Neuronal stem cell (in vitro differentiated cells): ENCODE measurements at places on chromosomes 2 and 18.
A peak's percentile ranks its signal among the peaks of the same experiment; 100 is the strongest.

DNA sequence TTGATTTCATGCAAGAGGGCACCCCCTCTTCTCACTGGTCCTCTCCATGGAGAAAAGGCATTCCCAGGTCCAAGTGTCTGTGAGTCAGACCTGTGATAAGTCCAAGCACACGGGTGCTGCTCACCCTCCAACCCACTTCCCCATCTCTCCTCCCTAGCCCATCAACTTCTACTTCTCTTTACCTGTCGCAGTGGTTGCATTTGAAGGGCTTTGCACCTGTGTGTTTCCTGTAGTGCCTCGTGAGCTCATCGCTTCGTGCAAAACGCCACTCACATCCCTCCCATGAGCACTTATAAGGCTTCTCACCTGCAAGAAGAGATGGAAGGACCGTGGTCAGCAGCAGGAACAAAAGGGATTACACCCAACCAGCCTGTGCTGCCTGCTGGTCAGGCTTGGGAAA, 77.5 kb downstream of the KLF7 start:
- DNase-seq: no peak

- DNase-seq: peak; percentile 64
These were observed 209.6 kb upstream of the PIK3C3 start for GRCh38 chr18:41745166-41746049.

GRCh38 chr18:59629894-59630293, 67.3 kb downstream of the CCBE1 start:
- DNase-seq: no peak

DNA sequence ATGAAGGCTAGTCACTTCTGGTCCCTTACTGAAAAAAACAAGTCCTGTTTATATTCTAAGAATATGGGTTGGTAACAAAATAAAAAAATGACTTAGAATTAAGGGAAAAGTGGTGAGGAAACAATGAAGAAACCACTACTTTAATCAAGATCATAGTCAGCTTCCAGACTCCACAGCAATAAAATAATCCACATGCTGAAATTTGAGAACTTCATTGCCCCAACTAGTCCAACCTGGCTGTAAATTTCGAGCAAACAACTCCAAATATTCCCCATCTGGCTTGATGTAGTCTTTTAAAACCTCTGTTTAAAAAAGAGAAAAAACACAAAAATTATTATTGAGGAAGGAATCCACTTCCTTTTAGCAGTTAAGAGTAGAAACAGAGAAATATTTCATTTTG, 32.5 kb downstream of the METTL4 start:
- no peak for DNase-seq

DNA sequence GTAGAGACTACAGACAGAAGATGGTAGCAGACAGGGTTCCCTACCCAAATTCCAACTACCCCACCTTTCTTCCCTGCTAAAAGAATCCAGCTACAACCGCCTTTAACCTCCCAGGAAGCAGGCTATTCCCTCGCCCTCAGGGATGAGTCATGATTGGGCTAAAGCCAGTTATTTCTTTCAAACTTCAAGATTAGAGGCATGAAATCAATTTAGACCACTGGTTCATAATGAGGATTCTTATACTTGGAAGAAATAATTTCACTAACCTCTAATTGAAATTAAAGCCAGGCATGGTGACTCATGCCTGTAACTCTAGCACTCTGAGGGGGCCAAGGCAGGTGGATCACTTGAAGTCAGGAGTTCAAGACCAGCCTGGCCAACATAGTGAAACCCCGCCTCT, 20.0 kb downstream of the TRIP12 start:
- DNase-seq: no peak

GRCh38 chr18:30527226-30527625, 515.3 kb downstream of the DSC3 start:
- DNase-seq: peak; percentile 20

DNA sequence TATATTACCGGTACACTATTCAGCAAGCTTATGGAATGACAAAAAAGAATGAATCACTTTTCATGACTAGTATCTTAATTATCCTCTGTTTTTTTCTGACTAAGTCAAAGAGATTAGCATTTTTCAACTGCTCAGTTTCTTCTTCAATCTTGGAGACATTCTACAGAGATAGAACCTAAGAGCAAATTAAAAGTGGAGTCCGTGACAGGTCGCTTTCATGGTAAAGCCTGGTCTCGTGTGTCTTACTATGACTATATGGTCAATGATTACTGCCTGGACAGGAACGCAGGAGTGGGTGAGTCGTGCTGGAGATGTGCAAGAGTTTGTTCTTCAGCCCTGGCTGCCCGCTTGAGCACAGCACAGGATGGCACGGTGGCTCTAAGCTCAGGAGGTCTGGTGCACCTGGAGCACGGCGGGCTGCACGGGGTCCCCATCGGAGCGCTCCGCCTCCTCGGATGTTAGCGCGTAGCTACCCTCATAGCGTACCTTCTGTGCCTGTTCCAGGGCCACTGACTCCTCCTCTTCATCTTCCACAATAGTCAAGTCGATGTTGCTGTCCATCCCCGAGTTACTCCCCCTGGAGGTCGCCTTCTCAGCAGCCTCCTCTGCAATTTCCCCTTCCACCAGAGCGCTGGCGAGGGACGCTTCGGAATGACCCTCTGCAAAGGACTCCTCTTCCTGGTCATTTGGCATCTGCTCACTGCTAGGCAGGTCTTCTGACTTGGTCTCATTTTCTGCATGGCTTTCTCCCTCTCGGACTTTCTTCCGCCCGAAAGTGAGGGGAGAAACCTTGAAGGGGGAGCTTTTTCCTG, 11.1 kb downstream of the CAVIN2 start:
- DNase-seq: no peak

DNA sequence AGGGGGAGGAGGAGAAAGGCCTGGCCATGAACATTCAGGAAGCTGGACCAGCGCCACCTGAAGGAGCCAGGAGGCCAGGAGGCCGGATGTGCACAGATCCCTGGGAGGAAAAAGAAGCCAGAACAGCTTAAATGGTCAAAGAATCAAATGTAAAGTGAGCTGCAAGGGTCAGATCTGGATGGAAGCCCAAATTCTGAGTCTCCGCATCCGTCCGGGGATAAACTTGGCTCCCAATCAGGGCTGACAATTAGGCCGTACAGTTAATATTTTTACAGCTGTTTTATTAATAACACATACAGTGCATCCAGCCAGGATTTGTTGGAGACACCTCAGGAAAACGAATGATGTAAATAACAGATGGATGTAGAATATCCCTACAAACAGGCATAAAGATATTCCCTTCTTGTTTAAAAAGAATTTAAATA, 495.1 kb upstream of the TCF4 start:
- no peak for DNase-seq

DNA sequence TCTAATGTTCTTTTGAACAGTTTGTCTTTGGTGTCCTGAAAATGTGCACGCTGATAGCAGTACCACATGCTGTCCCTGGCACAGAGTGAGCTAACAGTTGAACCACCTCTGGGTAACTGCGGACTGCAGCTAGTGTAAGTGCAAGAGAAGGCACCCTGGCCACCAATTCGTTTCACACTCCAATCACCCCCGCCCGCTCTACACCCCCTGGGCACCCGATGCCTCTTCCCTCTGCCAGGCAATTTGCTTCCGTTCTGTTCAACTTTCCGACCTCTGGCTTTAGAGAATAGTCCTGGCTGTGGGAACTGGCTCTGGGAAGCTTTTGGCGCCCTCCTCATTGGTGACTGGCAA, 1.4 kb downstream of the DOCK10 start:
- no peak for DNase-seq

DNA sequence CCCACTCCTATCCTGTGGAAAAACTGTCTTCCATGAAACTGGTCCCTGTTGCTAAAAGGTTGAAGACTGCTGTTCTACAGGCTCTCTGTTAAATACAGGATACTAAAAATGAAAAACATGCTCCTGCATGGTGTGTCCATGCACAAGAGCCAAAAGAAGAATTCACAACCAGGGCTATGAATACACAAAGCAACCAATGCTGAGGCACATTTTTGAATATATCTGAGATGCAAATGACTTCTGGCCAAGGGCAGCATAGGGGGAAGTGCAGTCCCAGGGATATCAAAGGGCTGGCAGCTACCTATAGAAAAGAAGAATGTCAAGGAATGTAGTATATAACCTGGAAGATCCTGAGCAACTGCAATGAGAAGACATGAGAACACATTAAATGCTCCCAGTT, 6.6 kb downstream of the NEMP2 start:
- DNase-seq: no peak

GRCh38 chr18:46939337-46939963, 22.0 kb downstream of the KATNAL2 start:
- DNase-seq: no peak

- no peak for DNase-seq
These were observed 172.3 kb downstream of the IKZF2 start for GRCh38 chr2:212979046-212979612.

DNA sequence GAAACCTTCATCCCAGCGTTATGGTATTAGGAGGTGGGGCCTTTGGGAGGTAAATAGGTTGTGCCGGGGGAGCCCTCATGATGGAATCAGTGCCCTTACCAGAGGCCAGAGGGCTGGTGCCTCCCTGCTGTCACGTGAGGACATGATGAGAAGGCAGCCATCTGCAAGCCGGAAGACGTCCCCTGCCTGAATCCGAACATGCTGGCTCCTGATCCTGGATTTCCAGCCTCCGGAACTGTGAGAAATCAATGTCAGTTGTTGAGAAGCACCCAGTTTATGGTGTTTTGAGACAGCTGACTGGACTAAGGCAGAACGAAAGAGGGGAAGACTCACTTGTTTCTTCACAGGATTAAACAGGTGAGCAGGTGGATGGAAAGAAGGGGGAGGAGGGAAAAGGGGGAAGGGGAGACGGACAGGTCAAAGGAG, 13.0 kb upstream of the KLF11 start:
- DNase-seq: no peak

DNA sequence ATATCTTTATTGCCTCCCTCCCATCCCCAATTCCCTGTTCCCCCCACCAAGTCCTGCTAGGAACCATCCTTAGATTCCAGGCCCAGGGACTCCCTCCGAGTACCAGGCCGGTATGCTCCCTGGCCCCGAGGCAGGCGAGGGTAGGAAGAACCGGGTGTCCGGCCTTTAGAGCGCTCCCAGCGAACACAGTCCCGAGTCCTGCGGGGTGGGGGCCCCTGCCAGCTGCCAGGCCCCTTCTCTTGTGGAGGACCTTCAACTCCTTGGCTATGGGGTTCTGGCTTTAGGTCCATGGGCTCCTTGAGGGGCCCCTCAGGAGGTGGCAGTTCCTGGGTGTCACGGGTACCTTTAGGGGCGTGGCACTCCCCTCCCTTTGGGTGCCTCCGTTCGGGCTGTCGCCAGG, 4.4 kb downstream of the BCS1L start:
- no peak for DNase-seq

DNA sequence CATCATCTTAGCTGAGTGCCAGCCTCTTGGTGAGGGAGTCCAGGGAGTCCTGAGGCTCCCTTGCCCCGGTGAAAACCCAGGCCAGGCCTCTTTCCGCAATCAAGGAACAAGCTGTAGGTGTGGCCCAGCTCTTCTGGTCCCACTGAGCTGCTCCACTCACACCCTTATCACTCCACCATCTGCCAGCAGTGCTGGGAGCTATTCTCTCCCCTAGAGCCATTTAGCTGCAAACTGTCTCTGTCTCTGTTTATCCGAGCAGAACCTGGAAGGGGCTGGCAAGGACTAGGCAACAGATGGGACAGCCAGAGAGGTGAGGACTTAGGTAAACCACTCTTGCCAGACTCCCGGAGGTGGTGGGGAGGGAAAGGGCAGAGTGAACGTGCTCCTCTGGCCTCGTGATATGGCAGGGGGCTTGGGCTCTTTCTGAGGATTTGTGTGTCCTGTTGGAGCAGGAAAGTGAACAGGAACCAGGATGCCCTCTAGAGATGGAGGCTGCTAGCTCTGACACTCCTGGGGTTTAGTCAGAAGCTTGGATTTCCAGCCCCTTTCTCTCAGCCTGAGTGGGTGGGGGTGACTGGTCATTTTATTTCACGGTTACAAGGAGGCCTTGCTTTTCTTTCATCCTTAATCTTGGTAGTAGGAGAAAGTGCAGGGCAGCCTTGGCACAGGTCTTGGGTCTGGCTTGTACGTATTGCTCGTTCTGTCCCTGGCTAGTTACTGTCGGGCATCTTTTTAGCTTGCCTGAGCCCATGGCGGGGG, 19.6 kb downstream of the B3GNT2 start:
- no peak for DNase-seq

GRCh38 chr2:140814141-140814540, 1316.7 kb downstream of the LRP1B start:
- no peak for DNase-seq

GRCh38 chr2:8893474-8893873, 56.1 kb upstream of the KIDINS220 start:
- no peak for DNase-seq

GRCh38 chr2:120450196-120450820, 104.4 kb downstream of the INHBB start:
- DNase-seq: no peak

- no peak for DNase-seq
These were observed 438.6 kb downstream of the DLGAP1 start for GRCh38 chr18:4016391-4017049.

- no peak for DNase-seq
These were observed 134.2 kb upstream of the SPRED2 start for GRCh38 chr2:65566617-65567016.

DNA sequence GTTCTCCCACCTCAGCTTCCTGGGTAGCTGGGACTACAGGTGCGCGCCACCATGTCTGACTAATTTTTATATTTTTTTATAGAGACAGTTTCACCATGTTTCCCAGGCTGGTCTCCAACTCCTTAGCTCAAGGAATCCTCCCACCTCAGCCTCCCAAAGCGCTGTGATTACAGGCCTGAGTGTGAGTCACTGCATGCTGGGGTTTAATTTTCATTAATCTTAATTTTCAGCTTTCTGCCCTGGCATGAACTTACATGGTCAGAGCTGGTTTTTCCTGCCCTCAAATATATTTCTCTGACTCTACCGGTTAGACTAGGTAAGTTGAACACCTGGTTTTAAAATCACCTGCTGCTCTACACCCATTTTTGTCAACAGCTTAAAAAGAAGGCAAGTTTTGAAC, 3.1 kb downstream of the MARCHF7 start:
- no peak for DNase-seq

GRCh38 chr2:23534771-23535170, 149.8 kb downstream of the KLHL29 start:
- no peak for DNase-seq

DNA sequence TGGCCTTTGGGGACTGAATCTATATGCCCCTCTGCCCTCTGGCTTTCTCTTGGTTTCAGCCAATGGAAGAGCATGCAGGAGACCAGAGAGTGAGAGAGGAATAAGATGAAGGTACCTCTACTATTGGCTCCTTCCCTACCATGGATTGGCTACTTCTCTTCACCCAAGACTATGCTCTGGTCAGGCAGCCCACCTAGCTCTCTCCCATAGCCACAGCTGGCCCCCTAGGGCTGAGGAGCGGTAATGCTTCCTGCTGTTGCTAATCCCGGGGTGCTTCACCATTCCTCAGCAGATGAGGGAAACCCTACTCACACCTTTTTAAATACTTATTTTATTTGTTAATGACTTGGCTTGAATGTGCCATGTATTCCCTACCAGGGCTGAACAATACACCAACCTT, 142.4 kb downstream of the MREG start:
- no peak for DNase-seq

GRCh38 chr18:45119876-45120275, 439.2 kb downstream of the SETBP1 start:
- DNase-seq: no peak
